ENCODE measurements at places on chromosomes 5 and 9.

- no peak for DNase-seq
These were observed 160.0 kb downstream of the PAPPA start for GRCh38 chr9:116313638-116314037.

GRCh38 chr9:36245906-36246305, 12.3 kb downstream of the GNE start:
- DNase-seq = no peak

DNA sequence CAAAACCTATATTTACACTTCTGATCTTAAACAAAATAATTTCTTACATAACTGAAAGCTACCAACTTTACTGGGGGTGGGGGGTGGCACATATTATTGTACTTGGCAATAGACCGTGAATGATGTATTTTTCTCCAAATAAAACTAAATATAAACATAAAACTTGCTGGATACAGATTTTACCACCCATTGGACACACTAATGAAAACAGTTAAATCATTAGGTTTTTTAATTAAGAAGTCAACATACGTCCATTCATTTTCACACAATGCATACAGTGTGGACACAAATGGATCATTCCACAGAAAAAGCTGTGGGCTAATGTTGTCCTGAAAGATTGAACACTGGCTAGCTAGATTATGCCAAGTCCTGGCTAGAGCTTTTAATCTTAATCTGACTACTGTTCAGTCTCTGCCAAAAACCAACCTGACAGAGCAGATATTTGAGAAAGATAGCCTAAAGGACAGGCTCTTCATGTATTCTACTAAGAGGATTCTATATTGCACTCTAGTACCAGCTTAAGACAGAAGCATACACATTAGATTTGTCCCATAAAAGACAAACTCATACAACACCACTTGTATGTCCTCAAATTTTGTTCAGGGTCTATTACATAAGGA, 118.1 kb downstream of the SIL1 start:
- DNase-seq = no peak

GRCh38 chr9:126581893-126582292, 31.8 kb upstream of the LMX1B start:
- DNase-seq = no peak

DNA sequence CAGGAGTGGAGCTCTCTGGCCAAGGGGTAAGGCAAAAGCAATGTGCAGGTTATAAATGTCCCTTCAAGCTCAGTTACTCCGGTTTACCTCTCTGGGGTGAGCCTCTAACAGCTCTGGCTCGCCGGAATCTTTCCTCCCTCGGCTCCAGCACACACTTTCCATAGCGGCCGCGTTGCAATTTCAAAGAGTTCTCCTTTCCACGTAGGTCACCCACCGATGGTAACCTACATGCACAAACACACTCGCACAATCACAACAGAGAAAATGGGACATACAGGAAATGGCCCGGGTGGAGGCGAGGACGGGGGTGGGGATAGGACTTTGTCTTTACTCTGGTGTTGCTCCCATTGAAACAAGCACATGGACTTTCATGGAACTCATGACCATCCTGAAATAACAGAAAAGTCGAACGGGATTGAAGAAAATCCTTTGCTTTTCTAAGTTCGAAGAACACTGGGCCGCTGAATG, 1.2 kb downstream of the LHFPL2 start:
- DNase-seq = no peak

GRCh38 chr9:116153765-116154333, at the start of gene PAPPA:
TSS of gene PAPPA (plus strand) at chr9:116153791. CDS start at chr9:116154173, 382 bp downstream.
- DNase-seq = no peak

- no peak for DNase-seq
These were observed 139.3 kb downstream of the PAX5 start for GRCh38 chr9:36894695-36895310.

- no peak for DNase-seq
These were observed 6.2 kb upstream of the PRR7 start for GRCh38 chr5:177440211-177440989.

DNA sequence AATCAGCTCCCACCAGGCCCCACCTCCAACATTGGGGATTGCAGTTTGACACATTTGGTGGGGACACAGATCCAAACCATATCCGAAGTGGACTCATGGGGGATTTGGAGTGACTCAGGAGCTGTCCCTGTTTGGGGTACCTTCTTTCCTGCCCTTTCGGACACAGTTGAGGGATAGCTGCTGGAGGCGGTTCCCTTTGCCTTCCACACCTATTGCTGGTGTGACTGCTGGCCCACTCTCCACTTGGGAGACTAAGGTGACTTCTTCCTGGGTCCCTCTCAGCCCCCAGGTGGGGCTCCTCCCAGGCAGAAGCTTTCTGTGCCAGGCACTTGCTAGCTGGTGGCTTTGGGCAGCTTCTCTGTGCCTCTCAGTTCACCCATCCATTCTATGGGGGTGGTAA, 26.6 kb downstream of the LAMC3 start:
- no peak for DNase-seq

GRCh38 chr9:4443439-4443838, 46.8 kb upstream of the SLC1A1 start:
- DNase-seq = no peak

GRCh38 chr9:35452481-35452880, 37.4 kb upstream of the RUSC2 start:
- no peak for DNase-seq
